ENCODE measurements at places on chromosomes 7 and 10.

- no peak for DNase-seq
These were observed 935 bp downstream of the TM9SF3 start for GRCh38 chr10:96585736-96586418.

DNA sequence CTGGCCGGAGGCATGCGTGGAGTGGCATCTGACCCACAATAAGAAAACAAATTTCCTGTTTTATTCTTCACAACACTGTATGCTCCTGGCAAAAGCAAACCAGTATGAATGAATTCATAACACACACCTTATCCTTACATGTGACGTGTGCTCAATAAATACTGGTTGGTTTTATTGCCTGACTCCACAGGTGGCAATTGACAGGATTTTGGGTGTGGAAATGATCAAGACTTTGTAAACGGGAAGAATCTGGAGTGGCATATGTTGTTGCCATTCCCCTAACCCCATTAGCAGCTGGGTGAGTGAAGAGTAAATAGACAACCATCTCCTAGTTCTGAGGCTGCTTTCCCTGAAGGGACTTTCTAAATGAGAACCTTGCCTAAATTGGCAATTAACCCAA lies 215.5 kb upstream of the AOAH start:
- no peak for DNase-seq

DNA sequence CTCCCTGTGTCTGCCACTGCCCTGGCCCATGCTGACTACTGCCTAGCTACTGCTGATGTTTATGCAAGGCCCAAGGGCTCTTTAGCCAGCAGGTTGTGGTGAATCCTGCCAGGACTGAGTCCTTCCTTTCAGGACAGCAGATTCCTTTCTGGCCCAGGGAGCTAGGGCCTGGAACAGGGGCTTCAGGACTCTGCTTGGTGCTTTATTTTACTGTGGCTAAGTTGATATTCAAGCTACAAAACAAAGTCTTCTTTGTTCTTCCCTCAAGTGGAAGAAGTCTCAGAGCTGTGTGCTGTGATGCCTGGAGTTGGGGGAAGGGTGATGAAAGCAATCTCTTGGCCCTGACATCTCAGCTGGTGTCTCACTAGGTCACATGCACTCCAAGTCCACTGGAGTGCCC lies 66.2 kb upstream of the NME8 start:
- no peak for DNase-seq

DNA sequence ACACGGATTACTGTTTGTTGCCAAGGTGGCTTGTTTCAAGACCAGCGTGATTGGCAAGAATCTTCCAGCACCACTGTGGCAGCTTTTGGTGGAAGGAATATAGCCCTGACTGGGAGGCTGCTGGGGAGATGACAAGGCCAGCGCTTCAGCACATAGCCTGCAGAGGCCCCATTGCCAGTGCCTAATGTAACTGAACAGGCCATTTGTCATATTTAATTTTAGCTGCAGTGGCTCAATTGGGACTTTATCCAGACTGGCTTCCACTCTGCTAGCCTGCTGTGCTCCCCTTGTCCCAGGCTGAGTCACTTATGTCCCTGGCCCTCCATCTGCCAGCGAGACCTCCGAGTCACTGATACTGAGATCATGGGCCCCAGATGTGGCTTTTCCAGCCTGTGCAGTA lies 483.1 kb downstream of the GALNT17 start:
- DNase-seq: peak; percentile 18

DNA sequence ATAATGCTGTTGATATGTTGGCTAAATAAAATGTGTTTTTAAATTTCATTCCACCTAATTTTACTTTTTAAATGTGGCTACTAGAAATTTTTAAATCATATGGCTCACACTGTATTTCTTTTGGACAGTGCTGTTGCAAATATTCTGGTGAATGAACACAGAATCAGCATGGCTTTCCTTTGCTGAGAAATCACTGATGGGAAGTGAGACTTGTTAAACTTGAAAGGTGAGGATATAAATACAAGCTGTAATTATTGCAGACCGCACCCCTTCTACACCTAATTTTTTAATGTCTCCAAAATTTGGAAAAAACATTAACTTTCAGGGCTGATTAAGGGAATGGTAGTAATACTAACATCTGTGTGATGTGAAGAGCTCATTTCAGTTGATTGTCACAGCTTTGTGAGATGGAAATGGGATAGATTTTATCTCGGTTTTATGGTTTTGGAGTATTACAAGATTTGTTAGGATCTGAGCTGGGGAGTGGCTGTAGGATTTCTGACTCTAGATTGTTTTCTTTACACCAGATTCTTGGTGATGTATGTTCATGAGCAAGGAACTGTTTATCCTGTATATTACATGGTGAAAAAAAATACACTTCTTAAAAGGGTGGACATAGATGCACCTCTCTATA lies 1.3 kb downstream of the MIOS start:
- DNase-seq: no peak

DNA sequence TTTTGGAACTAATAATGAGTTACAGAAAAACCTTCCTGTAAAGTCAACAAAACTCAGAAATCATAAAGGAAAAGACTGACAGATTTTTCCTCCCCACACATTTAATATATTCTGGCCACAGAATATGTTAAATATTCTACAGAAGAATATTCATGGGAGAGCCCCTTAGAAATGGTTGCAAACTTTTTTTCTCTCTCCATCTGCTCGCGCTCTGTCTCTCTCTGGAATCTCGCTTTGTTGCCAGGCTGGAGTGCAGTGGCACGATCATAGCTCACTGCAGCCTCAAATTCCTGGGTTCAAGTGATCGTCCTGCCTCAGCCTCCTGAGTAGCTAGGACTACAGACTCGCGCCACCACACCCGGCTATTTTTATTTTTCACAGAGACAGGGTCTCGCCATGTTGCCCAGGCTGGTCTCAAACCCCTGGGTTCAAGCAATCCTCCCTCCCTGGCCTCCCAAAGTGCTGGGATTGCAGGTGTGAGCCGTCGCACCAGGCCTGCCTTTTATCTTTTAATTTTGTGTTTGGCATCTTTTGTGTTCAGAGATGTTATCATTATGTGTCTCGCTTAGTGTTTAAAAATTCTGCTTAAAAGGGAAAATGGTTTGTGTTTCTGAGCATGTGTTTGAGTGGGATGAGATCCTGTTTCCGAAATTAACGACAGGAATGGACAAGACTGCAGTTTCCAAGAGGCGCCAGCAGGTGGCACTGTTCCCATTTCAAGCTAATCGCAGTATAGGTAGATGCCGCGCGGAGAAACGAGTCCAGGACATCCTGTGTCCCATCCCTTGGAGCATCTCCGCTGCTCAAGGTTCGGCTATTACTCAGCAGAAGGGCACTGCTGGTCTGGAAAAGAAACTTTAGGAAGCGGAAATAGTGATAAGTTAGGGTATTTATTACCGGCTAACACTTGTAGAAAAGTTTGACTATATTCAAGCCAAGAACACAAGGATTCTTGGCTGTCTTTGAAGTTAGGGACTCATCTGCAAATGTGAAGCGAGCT lies 23.1 kb upstream of the ST7 start:
- no peak for DNase-seq

DNA sequence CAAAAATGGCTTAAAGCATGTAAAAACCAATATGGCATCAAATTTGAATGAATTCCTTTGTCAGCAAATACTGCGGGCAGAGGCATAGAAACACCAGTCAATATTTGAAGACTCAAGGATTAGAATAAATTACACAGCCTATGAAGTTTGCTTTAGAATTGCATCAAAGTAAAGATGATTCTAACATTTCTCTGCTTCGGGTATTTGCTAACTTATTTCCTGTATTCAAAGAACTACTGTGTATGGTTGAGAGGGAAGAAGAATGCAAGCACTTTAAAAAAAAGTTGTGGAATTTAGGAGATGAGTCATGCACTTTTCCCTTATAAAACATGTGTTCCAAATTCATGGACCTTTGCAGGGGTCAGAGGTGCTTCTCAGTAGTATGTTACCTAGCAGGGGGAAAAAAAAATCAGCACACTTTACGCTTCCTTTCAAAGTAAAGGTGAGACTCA lies 90.1 kb downstream of the PIP4K2A start:
- no peak for DNase-seq

- DNase-seq: no peak
These were observed 64.5 kb upstream of the C10orf90 start for GRCh38 chr10:126734967-126735366.

GRCh38 chr7:111788286-111789047 lies 226.2 kb upstream of the IMMP2L start:
- DNase-seq: no peak

GRCh38 chr10:82071231-82071630 lies 196.2 kb downstream of the NRG3 start:
- no peak for DNase-seq

DNA sequence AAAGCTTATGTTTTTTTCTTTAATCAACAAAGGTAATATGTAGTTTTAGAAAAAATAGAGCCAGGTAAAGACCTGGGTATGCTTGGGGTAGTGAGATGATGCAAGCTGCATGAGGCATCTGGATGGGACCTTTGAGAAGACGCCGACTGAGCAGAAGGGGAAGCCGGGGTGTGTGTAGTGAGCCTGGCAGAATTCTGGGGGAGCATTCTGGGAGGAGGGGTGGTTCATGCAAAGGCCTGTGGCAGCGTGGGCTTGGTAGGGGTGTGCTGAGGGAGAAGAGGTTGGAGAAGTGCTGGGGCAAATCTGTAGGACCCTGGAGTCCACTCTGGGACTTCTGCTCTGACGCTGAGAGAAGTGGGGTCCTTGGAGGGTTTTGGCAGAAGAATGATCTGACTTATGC lies 33.9 kb upstream of the SHH start:
- DNase-seq: no peak

DNA sequence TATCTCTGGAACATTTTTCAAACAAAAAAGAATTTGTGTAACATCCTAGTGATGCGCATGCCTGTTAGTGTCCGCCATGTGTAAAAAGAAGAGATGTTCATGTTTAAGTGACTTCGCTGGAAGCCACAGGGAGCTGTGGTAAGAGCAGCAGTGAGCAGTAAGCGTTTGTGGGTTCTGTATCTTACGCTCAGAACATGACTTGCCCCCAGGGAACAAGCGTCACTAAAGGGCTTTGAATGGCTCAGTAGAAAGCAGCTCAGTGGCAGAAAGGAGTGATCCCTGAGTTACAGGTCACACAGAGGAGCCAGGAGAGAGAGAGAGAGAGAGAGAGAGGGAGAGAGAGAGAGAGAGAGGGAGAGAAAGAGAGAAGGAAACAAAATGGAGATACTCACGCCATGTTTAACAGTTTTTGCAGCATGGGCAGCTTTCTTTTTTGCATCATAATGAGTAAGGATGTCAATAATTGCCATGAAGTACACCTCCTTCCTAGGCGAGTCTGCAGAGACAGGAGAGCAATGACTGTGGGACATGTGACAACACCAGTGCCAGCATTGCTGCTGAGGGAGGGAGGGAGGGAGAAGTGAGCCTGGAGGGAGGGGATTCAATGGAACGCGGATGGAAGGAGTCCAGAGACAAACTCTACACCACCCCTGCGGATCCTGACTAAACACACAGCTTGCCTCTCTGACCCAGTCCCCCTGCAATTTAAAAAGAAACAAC lies 174.6 kb downstream of the PIP4K2A start:
- DNase-seq: no peak

- DNase-seq: no peak
These were observed 53.3 kb downstream of the ZNF680 start for GRCh38 chr7:64509583-64509982.

DNA sequence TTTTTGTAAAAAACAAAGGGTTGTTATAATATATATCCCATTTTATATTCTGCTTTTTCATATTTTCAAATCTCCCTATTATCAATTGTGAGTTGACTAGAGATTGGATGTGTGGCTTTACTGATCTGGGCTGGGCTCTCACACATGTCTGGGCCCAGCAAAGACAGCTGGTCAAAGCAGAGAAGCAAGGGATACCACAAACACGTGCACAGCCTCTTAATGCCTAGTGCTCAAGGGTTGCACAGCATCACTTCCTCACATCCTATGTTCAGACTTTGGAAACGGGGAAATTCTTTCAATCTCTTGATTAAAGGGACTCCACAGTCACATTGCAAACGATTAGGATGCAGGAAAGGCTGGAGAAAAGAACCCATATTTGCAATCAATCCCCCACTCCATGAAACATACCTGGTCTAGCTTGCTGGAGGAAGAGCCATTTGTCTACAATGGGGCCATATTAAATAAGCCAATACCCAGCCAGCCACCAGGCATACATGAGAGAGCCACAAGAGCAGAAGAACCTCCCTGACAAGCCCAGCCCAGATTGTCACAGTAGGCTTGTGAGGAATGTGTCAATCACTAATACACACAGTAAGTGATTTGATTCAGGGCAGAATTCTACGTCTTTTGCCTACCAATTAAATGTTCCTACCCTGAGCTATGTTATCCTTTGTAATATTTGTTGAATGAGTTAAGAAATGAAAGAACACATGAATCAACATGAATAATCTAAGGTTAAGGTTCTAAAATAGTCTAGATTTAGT lies 431.2 kb downstream of the TNS3 start:
- no peak for DNase-seq

GRCh38 chr10:126905776-126906703 lies 812 bp downstream of the DOCK1 start:
- DNase-seq: no peak

GRCh38 chr10:114930320-114930719 lies 7.7 kb upstream of the TRUB1 start:
- DNase-seq: no peak

GRCh38 chr10:13511409-13511808 lies 17.4 kb downstream of the BEND7 start:
- DNase-seq: no peak

DNA sequence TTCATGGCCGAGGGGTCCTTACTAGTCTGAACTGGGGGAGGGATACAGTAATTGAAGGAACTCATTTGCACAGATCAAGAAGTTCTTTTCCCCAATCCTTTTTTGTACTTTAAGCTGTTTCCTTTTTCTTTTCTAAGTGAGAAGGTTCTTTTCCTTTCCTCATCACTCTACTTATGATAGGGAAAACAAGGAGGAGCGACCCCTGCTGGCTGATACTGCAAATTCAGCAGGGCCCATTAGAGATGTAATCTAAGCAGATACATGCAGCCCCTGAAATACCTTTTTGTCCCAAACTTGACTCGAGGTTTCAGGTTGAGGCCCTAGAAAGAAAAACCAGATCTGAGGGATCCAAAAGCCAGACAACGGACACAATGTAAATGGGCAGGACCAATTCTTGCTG lies 305.5 kb downstream of the DNAJB9 start:
- no peak for DNase-seq

DNA sequence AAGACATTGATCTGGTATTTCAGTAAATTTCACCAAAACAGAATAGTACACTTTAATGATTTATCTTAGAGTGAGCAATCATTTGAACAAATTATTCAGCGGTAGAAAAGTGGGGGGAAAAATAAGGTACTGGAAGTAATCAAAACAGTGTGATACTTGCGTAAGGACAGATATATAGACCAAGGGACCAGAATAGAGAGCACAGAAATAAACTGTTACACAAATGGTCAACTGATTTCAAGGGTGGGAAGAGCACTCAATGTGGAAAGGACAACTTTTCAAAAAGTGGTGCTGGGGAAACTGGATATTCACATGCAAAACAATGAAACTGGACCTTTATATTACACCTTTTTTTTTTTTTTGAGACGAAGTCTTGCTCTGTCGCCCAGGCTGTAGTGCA lies 119.9 kb downstream of the NRBF2 start:
- DNase-seq: no peak

Data from NCI-H524 treated with DMSO at 0.1 percent for 48 hours (cell line).